Activated CD4-positive, alpha-beta T cell treated with anti-CD3 and anti-CD28 coated beads, Interleukin-2, amount 10 ng/mL, durations not matched to agents 7 days and 5 days (primary cell): ENCODE measurements at places on chromosomes 4 and X.

- DNase-seq = peak; percentile 67
- H3K36me3 ChIP-seq = peaks cover 13% of the 10 kb centered on the region
- H3K4me1 ChIP-seq = peaks cover 17% of the 10 kb centered on the region
Measured at GRCh38 chr4:88697588-88698329, at the start of gene NAP1L5. NAP1L5 (minus strand) TSS chr4:88697829; CDS start chr4:88697754, 75 bp downstream.

GRCh38 chr4:88211473-88212252 lies 53.2 kb upstream of the ABCG2 start:
- H3K27me3 ChIP-seq = peaks cover 11% of the 10 kb centered on the region
- no peak overlapping the region for H3K4me3 ChIP-seq
- DNase-seq = peak; percentile 70
- no peaks in the 10 kb centered on the region for H3K36me3 ChIP-seq
- no peak overlapping the region for H3K27ac ChIP-seq
- peaks cover 5% of the 10 kb centered on the region for H3K4me1 ChIP-seq

DNA sequence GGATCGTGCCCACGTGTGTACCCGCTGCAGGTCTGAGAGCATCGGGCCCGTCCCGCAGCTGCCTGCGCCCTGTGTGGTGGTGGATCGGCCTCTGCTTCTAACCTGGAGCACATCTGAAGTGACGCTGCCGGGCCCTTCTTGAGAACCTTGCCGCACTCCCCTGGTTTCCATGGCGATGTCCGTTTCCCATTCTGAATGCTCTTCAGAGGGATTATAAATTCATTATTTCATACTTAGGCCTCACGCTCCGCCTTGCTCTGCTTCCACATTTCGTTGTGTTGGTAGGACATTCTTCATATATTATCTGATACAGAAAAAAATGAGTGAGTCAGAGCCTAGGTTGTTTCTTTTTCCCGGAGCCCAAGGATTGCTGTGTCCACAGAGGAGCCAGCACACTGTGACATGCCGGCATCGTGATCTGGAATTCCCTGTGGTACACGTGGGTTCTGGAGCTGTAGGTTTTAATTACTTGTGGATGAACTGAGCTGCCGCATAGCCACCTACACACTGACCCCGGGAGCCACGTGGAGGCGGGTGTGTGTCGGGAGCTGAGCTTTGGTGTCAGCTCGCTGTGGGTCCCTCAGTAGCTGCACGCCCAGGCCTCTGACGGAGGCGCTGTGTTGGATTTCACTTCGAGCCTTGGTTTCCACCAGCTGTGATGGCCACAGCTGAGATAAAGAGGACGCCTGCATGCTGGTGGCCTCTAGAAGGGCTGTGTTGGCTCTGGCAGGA lies 63.4 kb downstream of the PSAPL1 start:
- no peaks in the 10 kb centered on the region for H3K4me1 ChIP-seq
- no peak overlapping the region for H3K4me3 ChIP-seq
- H3K27ac ChIP-seq = no peak overlapping the region
- no peak for DNase-seq

GRCh38 chrX:70769659-70770227 lies 138.8 kb downstream of the TEX11 start:
- no peak overlapping the region for H3K27ac ChIP-seq
- no peak for DNase-seq
- H3K4me1 ChIP-seq = no peaks in the 10 kb centered on the region
- H3K36me3 ChIP-seq = no peaks in the 10 kb centered on the region
- no peak overlapping the region for H3K4me3 ChIP-seq
- no peaks in the 10 kb centered on the region for H3K27me3 ChIP-seq

DNA sequence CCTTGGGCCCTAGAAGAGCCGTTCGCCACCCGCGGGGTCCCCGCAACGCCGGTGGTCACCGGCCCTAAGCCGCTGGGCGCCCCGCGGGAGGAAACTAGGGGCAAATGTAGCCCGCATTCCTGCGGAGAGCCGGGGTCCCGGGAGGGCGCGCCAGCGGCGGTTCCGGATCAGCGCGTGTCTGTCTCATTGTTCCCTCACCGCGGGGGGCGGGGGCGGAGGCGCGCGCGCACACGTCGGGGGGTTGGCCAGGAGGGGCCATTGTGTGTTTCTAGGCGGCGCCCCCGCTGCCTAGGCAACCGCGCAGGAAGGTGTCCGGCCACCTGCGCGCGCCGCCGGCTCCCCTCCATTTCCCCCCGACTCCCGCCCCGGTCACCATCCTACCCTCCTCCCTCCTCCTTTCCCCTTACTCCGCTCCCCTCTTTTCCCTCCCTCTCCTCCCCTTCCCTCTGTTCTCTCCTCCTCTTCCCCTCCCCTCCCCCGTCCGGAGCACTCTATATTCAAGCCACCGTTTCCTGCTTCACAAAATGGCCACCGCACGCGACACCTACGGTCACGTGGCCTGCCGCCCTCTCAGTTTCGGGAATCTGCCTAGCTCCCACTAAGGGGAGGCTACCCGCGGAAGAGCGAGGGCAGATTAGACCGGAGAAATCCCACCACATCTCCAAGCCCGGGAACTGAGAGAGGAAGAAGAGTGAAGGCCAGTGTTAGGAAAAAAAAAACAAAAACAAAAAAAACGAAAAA lies 789 bp upstream of the DDX3X start:
- peak overlapping the region; percentile 100 for H3K27ac ChIP-seq
- peaks cover 24% of the 10 kb centered on the region for H3K4me1 ChIP-seq
- H3K27me3 ChIP-seq = no peaks in the 10 kb centered on the region
- peak overlapping the region; percentile 93 for H3K4me3 ChIP-seq
- peak; percentile 86 for DNase-seq
- H3K36me3 ChIP-seq = peaks cover 27% of the 10 kb centered on the region

GRCh38 chr4:168019019-168019651 lies 73.2 kb upstream of the ANXA10 start:
- no peak overlapping the region for H3K27ac ChIP-seq
- H3K36me3 ChIP-seq = no peaks in the 10 kb centered on the region
- no peaks in the 10 kb centered on the region for H3K4me1 ChIP-seq
- H3K4me3 ChIP-seq = no peak overlapping the region

DNA sequence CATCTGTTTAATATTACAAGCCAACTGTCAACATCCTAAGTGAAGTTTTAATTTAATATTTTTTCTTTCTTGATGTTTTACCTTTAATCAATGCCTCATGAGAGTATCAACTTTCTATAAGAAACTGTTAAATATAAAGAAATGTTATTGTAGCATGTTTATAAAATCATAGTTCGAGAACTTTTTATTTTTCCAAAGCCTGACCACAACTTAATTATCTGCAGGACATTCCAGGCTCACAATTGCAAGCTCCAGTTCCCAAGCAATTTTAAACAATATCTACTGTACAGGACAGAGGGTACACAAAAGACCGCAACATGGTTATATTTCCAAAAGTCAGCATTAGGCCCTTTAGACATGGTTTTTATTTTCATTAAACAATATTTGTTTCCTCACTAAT lies 20.1 kb downstream of the STX18 start:
- peaks cover 2% of the 10 kb centered on the region for H3K36me3 ChIP-seq
- H3K27me3 ChIP-seq = no peaks in the 10 kb centered on the region
- H3K27ac ChIP-seq = no peak overlapping the region
- no peak overlapping the region for H3K4me3 ChIP-seq
- no peak for DNase-seq
- H3K4me1 ChIP-seq = peaks cover 20% of the 10 kb centered on the region

- H3K27me3 ChIP-seq = no peaks in the 10 kb centered on the region
- H3K36me3 ChIP-seq = no peaks in the 10 kb centered on the region
- H3K4me3 ChIP-seq = no peak overlapping the region
- no peak overlapping the region for H3K27ac ChIP-seq
- DNase-seq = no peak
Measured at GRCh38 chr4:139808808-139809756, 143.5 kb downstream of the MGST2 start.

- H3K27me3 ChIP-seq = no peaks in the 10 kb centered on the region
- DNase-seq = peak; percentile 64
- H3K36me3 ChIP-seq = peaks cover 3% of the 10 kb centered on the region
- H3K4me1 ChIP-seq = no peaks in the 10 kb centered on the region
- no peak overlapping the region for H3K27ac ChIP-seq
- no peak overlapping the region for H3K4me3 ChIP-seq
Measured at GRCh38 chr4:8468746-8469535, 28.4 kb downstream of the TRMT44 start.

GRCh38 chr4:113665036-113665435 lies 96.5 kb downstream of the CAMK2D start:
- no peak overlapping the region for H3K4me3 ChIP-seq
- H3K27ac ChIP-seq = no peak overlapping the region
- H3K4me1 ChIP-seq = peaks cover 4% of the 10 kb centered on the region
- H3K36me3 ChIP-seq = peaks cover 13% of the 10 kb centered on the region
- no peaks in the 10 kb centered on the region for H3K27me3 ChIP-seq

GRCh38 chr4:25358515-25359275 lies 18.4 kb upstream of the ANAPC4 start:
- H3K27ac ChIP-seq = no peak overlapping the region
- H3K4me3 ChIP-seq = no peak overlapping the region
- no peaks in the 10 kb centered on the region for H3K4me1 ChIP-seq
- DNase-seq = no peak
- H3K36me3 ChIP-seq = peaks cover 4% of the 10 kb centered on the region

- H3K4me3 ChIP-seq = no peak overlapping the region
- H3K36me3 ChIP-seq = no peaks in the 10 kb centered on the region
- DNase-seq = no peak
- no peaks in the 10 kb centered on the region for H3K27me3 ChIP-seq
- H3K4me1 ChIP-seq = no peaks in the 10 kb centered on the region
Measured at GRCh38 chrX:14698790-14699189, 169.5 kb downstream of the GLRA2 start.

- H3K36me3 ChIP-seq = no peaks in the 10 kb centered on the region
- H3K4me1 ChIP-seq = peaks cover 16% of the 10 kb centered on the region
- no peak for DNase-seq
- H3K4me3 ChIP-seq = no peak within 1 kb of the TSS
- H3K27me3 ChIP-seq = peaks cover 61% of the 10 kb centered on the region
Measured at GRCh38 chr4:104494822-104495559, at the start of gene CXXC4. CXXC4 (minus strand) TSS chr4:104494894; CDS start chr4:104491802, 3,092 bp downstream.

DNA sequence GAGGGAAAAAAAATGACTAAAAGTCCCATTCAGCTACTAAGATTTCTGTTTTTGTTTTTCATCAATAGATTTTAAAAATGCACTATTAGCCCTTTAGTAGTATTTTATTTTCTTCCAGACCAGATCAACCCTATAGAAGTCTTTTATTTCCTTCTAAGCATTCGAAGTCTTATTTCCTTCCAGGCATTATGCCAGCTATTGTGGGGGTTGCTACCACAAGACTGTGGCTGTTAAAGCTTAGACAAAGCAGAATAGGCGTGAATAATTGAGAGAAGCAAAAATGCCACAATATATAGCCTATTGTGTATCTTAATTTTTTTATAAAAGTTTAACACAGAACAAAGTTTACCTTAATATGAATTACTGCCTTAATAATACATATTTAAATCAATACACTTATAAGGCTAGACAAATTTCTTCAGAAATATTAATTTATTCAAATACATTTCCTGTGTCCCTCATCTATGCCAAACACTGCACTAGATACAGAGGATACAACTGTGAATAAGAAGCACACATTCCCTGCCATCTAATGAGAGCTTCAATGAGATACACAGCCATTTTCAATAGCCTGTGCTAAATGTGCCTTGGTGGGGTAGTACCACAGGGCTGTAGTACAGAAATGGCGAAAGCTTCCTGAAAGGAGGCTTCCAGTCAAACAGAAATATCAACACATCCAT lies 33.1 kb downstream of the SLC10A7 start:
- H3K4me3 ChIP-seq = no peak overlapping the region
- peaks cover 22% of the 10 kb centered on the region for H3K36me3 ChIP-seq
- no peak overlapping the region for H3K27ac ChIP-seq
- no peaks in the 10 kb centered on the region for H3K27me3 ChIP-seq
- peaks cover 18% of the 10 kb centered on the region for H3K4me1 ChIP-seq

GRCh38 chr4:67853336-67853735 lies 30.5 kb downstream of the TMPRSS11D start:
- DNase-seq = no peak
- H3K27ac ChIP-seq = no peak overlapping the region
- no peaks in the 10 kb centered on the region for H3K4me1 ChIP-seq
- no peak overlapping the region for H3K4me3 ChIP-seq

DNA sequence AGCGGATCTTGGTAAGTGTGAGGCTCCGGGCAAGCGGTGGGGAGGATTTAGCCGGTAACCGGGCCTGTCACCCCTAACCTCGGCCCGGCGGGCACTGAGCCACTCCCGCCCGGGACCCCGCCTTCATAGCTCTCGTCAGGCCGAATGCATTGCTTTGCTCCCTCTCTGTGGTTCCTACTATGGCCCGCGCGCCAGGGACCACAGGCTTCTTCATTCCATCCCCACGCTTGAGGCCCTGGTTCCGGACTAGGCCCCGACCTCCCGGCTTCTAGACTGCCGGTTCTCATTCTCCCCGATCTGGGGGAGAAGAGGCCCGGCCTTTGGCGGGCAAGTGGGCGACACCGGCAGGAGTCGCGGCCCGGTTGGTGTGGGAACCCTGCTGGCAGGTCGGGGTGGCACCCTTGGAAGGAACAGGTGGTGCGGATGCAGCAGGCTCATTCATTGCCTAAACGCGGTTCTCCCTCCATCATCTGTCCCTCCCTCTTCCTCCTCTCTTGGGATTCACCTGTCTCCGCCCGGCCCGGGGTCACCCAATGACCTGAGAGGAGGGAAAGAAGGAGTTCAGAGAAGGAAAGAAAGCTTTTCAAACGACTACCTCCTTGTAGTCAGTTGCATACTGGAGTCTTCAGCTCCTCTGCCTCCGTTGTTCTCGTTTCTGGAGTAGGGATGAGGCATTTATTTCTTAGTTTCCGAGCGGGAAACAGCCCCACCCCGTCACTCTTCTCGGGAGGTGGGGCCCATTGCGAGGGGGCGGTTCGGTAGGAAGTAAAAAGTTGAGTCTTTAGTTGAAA lies at the start of gene NDUFC1:
Gene NDUFC1, minus strand, starts transcription at position 657 of the 791 bp plus-strand sequence. CDS start 6,679 bp downstream, outside the sequence.
- peak; percentile 75 for DNase-seq
- H3K27me3 ChIP-seq = no peaks in the 10 kb centered on the region
- H3K27ac ChIP-seq = peak within 1 kb of the TSS; percentile 99

- no peaks in the 10 kb centered on the region for H3K27me3 ChIP-seq
- H3K4me1 ChIP-seq = no peaks in the 10 kb centered on the region
- H3K36me3 ChIP-seq = peaks cover 38% of the 10 kb centered on the region
- H3K4me3 ChIP-seq = no peak overlapping the region
- no peak for DNase-seq
Measured at GRCh38 chrX:47158131-47158530, 13.1 kb downstream of the RBM10 start.

GRCh38 chrX:15679246-15679645 lies 14.6 kb upstream of the CLTRN start:
- H3K27me3 ChIP-seq = no peaks in the 10 kb centered on the region
- no peak overlapping the region for H3K4me3 ChIP-seq
- DNase-seq = no peak
- H3K27ac ChIP-seq = no peak overlapping the region

- no peak for DNase-seq
- H3K36me3 ChIP-seq = no peaks in the 10 kb centered on the region
- H3K27me3 ChIP-seq = no peaks in the 10 kb centered on the region
- H3K4me3 ChIP-seq = no peak overlapping the region
Measured at GRCh38 chr4:173243321-173243720, 74.7 kb downstream of the GALNT7 start.
